ENCODE measurements at places on chromosomes 4 and X.
A peak's percentile ranks its signal among the peaks of the same experiment; 100 is the strongest.

GRCh38 chrX:152926279-152926678 is 28.4 kb downstream of the ZNF185 start:
- peak; percentile 10 for DNase-seq

- DNase-seq, result no peak
Measured at GRCh38 chr4:41935652-41936021, 408 bp downstream of the TMEM33 start.

DNA sequence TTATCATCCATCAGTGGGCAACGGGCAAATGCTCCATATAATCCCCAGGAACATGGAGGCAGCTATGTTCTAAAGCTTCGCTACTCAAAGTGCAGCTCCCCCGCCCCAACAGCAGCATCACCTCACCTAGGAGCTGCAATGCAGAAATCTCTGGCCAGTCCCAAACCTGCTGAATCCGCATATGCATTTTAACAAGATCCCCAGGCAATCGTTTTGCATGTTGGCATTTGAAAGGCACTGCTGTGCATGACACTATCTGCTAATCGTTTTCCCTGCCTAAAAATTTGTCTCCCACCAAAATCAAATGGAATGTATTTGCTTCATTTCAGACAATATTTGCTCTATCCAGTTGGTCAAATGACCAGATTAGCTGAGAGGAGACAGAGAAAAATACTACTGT is 15.2 kb downstream of the ADGRG2 start:
- DNase-seq, result no peak

DNA sequence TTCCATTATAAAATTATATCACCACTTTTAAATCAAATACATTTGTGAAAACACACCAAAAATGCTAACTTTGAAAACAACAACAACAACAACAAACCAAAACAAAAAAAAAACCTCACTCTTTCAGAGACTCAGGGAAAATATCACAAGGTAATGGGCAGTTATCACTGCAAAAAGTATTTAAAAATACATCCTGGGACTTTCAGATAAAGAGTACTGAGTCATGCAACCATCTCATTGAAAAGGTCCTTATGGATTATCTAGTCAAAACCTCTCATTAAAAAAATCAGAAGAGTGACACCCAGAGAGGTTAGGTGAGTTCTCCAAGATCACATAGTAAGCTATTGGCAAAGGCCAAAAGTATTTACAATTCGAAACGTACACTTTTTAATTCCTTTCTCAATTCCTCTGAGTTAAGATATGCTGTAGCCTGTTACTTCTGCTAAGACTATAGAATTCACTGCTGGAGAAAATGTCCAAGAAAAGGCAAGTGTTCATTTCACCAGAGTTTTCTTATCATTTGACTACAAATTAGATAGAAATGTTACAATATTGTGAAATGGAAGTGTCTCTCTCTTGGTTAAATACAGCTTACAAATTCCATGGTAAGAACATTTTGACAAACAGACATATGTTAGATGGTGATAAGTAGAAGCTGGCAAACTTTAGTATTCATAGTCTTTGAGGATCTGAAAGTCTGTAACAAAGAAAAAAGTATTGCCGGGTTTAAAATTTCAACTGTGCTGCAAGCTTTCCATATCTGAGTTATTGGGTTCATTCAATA is 9.3 kb downstream of the STX18 start:
- no peak for DNase-seq

DNA sequence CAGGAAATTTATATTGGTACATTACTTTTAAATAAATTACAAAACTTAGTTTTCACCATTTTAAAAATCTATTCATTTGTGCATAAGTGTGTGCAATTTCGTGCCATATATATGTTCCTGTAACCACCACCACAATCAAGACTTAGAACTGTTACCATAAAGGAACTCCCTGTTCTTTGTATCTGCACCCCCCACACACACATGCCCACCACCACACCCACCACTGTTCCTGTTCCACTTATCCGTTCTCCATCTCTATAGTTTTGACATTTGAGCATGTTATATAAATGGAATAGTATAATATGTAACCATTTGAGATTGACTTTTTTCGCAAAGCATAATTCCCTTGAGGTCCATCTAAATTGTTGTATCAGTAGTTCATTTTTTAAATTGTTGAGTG is 73.7 kb downstream of the TAF1 start:
- DNase-seq, result no peak

- no peak for DNase-seq
Measured at GRCh38 chr4:120761070-120761469, 161.5 kb downstream of the PRDM5 start.

GRCh38 chr4:39565878-39566600 is 38.8 kb upstream of the UGDH start:
- DNase-seq, result no peak

GRCh38 chrX:136528645-136529315 is 3.2 kb upstream of the VGLL1 start:
- no peak for DNase-seq

DNA sequence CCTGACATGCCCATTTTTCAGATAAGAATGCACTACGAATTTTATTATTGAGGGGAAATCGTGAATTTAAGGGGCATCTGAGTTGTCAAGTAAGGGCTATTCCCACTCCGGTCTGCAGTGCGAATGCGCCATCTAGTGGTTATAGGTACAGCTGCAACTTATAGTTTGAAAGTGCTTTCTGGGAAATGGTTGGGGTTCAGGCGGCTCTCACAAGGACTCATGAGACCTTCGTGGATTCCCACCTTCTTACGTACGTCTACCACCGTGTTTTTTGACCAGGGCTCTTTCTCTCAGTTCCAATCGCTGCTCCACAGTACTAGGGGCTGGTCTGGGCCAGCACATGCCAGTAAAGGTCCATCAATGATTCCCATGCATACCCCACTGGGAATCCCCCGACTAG is 12.3 kb downstream of the MSL3 start:
- DNase-seq, result no peak

GRCh38 chr4:184274286-184274951 is 56.7 kb upstream of the ENPP6 start:
- no peak for DNase-seq

GRCh38 chr4:11138964-11139363 is 289.7 kb downstream of the HS3ST1 start:
- no peak for DNase-seq

All from activated effector memory CD4-positive, alpha-beta T cell treated with Interleukin-2 at 50 U/mL for 16 hours (primary cell).